ENCODE measurements at places on chromosomes 13 and 19.

GRCh38 chr13:112894423-112894672, 74.7 kb upstream of the MCF2L start:
- no peak for DNase-seq

GRCh38 chr19:35414442-35414841, 33.6 kb upstream of the FFAR2 start:
- DNase-seq: no peak

- DNase-seq: no peak
Measured at GRCh38 chr19:41945135-41945766, 13.9 kb downstream of the RABAC1 start.

DNA sequence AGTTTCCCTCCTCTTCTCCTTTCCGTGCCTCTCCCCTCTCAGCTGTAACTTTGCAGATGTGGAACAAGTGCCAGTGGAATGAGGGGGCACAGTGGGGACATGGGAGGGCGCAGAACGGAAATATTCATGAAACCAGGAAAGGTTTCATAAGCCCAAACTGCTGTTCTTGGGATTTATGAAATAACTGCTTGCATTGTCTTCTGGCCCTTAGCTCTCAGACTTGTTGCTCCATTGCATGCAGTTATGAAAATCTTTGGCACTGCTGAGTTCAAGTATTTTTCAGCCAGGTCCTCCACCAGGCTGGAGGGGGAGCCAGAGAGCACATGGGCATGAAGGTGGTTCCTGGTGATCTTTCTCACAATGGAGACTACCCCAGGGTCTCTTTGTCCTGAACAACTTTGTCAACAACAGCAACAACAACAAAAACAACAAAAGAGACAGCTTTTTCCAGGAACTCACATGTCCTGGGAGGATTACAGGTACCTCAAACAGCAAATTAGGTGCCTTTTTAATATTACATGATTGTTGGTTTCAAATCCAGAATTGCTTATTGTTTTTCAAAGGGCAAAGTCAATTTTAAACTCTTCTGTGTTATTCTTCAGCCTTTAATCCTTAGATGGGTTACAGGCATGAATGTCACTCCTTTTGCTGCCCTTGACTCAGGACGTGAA, 1.5 kb downstream of the RGCC start:
- DNase-seq: no peak

DNA sequence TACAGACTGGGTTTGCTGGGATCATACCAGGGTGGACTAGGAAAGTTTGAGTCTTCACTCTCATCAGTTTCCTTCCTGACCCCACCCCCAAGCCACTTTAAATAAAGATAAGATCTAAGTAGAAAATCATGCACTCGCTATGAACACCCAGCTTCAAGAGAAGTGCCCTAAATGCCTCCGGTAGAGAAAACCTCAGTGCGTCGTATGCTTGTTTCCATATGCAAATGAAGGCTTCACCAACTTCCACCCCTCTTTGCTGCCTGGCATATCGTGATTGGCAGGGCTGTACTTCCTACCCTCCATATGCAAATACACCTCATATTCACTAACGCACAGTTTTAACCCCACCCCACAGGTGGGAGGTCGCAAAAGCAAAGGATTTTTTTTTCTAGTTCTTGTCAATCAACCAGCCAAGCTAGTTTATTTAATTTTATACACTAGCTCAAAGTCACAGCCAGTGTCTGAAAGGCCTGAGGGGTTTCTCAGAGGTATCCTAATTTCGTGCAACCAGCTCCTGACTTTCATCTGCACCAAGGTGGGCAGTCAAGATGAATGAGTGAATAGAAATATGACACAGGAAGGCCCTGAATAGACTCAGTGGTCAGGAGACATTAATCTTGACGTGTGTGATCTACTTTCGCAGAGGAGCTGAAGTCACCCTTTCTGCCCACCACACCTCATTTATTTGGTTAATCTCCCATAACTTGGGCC, 121.1 kb upstream of the TSHZ3 start:
- DNase-seq: no peak

DNA sequence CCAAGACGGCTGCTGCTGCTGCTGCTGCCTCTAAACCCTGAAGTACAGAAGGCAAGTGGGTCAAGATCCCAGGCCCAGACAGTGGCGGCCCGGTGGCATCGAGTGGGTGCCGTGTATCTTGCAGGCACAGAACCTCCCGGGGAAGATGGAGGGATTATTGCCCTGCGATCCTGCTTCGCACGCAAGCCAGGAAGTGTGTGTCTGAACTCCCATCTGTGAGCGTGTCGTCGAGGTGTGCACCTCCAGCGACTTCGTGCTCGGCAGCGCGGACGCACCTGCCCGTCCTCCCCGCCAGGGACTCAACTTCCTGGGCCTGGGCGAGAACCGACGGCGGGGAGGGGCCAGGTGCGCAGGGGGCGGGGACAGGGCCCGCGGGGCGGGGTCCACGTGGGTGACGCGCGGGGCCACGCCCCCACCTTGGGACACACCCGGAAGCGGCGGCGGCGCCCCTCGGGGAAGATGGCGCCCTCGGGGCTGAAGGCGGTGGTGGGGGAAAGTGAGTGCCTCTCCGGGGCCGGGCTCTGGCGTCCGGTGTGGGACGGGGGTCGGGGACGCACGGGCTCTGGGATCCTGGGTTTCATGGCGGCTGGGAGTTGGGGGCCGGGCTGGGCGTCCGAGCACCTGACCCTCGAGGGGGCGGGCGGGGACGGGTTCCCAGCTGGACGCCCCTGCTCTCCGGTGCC, at the start of gene STXBP2:
Gene STXBP2 (plus strand): TSS at position 420 of the 683 bp plus-strand sequence. CDS start 40 bp downstream, at position 460.
- no peak for DNase-seq

DNA sequence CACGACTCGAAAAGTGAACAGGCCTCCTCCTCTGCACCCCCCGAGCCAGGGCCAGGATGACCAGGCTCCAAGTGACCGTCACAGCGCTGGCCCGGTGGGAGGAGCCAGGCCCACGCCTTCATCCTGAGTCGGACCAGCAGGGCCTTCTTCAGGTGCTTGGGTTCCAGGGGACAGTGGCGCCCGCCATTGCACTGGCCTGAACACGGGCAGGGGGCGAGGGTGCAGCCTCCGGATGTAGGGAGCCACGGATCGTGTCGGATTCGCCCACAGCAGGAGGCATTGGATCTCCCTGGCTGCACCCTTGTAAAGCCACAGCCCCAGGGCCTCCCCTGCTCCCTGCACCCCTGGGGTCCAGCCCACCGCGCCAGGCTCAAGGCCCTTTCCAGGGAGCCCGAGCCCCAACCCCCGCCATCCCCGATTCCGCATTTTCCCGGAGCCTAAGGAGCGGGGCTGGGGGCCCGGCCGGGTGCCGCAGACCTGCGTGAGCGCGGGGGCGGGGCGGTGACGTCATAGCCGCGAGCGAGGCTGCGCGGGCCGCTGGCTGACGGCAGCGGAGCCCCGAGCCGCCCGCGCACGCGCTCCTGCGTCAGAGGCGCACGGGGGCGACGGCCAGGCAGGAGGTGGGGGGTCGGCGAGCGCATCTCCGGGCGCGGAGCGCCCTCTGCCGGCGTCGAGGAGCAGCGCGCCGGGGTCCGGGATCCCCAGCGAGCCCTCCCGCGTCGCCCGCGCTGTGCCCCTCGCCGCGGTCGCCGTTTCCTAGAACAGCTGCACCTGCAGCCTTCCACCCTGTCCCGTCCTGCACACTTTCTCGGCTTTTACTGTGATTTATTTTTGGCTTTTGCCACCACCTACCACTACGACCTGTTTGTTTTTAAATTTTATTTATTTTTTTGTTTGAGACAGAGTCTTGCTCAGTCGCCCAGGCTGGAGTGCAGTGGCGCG, 1.5 kb upstream of the ATP5F1D start:
- DNase-seq: no peak

DNA sequence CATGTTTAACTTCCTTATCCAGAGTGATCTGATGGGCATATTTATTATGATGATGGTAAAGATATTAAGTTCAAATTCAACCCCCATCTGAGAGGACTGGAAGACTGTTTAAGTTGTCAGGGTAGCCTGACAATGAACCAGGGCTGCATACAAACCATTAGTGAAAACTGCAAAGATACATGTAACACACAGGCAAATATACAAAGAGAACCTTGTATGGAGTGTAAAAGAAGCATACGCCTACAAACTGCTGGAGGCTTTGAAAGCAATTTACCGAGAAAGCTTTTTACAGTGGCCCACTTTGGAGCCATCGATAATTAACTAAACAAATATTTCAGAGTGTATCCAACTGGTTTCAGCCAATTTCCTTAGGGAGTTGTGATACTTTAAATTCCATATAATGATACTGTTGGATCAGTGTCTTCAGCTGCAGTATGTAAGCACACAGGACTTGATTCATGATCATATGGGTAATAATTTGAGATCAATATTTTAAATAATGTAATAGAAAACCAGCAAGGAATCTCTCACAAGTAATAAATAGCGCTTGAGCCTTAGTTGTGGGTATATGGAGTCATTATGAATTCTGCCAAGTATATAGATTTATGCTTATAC, 231.5 kb upstream of the SPRY2 start:
- DNase-seq: no peak

DNA sequence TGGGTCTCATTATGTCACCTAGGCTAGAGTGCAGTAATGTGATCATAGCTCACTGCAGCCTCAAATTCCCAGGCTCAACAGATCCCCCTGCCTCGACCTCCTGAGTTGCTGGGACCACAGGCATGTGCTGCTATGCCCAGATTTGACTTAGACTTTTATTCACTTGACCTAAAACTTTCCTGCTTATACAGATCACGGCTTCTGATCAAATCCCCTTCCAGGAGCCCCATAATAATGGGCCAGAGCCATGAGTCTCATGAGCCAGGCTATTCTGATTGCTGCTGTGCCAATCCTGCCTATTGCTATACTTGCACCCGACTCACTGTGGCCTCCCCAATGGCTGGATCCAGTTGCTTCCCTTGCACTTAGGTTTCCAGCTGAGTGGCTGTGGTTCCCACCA, 42.0 kb downstream of the C1QTNF9 start:
- DNase-seq: no peak

- DNase-seq: no peak
Measured at GRCh38 chr19:6465006-6465405, 935 bp downstream of the CRB3 start.

DNA sequence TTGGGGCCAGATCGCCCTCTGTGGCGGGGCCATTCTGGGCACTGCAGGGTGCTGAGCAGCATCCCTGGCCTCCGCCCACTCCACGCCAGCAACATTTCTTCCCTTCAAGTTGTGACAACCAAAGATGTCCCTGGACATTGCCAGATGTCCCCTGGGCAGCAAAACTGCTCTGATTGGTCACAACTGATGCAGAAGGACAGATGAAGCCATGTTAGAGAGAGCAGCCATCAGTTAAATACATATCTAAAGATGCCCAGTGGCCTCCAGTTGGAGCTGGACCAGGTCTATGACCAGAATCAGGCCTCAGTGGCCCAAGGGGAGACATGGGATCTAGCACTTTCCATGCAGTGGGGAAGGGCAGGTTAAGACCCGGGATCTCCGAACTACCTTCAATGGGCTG, 125.7 kb downstream of the PTPRS start:
- no peak for DNase-seq

DNA sequence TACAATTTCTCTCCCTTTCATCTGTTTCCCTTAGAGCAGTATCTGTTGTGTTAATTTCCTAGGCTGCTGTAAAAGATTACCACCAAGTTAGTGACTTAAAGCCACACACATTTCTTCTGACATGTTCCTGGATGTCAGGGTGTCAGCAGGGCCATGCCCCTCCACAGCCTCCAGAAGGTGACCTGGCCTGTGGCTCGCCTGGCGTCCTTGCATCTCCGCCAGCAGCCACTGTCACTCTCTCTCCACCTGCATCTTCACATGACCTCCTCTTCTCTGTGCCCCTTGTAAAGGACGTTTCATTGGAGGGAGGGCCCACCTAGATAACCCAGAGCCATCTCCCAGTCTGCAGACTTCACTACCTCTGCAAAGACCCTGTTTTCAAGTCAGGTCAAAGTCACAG, 61.3 kb downstream of the SLC7A9 start:
- no peak for DNase-seq

DNA sequence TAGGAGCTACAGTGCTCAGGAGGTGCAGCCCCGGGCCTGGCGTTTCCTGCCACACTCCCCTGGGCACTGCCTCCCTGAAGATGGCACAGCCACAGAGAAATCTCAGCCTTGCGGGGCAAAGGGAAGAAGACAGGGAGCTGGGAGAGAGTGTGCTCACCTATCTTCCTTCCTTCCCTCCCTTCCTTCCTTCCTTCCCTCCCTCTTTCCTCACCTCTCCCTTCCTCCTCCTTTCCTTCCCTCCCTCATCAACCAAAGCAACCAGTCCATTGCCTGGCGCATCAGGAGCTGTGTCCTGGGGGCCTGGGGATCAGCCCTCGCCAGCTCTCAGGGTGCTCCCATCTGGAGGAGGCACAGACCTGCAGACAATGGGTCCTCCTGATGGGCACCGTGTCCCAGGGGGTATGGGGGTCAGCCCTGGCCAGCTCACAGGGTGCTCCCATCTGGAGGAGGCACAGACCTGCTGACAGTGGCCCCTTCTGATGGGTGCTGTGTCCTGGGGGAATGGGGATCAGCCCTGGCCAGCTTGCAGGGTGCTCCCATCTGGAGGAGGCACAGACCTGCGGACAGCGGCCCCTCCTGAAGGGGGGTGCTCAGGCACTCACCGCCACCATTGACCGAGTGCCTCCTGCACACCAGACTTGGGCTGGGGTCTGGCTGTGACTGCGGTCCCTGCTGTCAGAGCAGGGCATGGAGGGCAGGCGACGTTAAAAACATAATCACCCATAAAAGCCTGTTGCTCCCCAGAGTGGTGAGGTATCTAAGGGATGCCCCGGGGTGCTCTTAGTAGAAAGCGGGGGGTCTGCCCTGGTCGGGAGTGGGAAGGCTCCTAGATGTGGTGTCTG, 120.2 kb downstream of the URI1 start:
- DNase-seq: no peak

DNA sequence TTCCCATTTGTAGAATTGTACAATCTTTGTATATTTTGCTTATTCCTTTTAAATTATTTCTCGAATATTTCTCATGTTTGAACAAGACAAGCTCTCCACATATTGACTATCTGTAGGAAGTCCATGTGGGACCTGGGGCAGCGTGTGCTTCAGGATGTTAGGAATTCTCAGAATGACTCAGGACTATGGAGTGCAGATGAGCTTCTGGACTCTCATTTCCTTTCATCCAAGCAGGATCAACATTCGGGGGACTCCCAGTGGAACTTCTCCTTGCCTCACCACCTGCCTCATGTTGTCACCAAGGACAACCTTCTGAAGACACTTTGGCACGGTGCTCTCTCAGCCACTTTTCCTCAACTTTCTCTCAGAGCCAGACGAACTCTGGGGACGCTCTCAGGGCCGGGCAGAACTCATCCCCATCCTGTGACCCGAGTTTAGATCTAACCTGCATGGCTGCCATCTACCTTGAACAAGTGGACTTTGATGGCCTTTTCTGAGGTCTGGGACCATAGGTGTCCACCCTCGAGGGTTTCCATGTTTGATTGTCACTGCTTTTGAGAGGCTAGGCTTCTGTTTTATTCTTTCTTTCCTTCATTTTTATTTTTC, 441.7 kb downstream of the IRS2 start:
- no peak for DNase-seq

- no peak for DNase-seq
Measured at GRCh38 chr19:1590641-1591397, 1.8 kb downstream of the MBD3 start.

GRCh38 chr13:51827254-51827653, 17.7 kb downstream of the TMEM272 start:
- no peak for DNase-seq

All from Panc1 (cell line).